ENCODE measurements at places on chromosomes 2 and 18.
A peak's percentile ranks its signal among the peaks of the same experiment; 100 is the strongest.

GRCh38 chr18:72444798-72445155 is 99.4 kb downstream of the CBLN2 start:
- no peak for DNase-seq

DNA sequence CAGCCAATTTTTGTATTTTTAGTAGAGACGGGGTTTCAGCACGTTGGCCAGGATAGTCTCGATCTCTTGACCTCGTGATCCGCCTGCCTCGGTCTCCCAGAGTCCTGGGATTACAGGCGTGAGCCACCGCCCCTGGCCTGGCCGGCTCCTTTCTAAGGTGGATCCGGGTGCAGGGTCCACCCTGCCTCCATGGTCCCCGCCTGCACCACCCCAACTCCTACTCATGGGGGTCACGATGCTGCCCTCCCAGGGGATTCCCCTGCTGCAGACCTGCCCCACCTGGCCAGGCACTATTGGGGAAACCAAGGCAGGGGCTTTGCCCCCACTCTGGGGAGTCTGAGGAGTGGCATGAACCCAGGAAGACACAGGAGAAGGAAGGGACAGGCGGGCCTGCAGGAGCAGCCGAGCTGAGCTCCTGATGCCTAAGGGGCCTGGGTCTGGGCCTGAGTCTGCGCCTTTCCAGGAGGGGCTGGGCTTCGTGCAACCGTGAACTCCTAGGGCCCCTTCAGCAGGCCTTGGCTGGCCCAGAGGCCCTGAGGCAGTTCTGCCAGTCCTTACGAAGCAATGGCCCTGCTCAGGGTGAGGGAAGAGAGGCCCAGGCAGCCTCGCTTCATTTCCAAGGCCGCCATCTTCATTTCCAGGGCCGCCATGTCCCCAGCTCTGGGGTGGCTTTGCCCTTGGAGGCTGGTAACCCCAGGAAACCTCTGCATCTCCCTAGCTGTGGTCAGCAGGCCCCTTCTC is 67.2 kb upstream of the SMAD7 start:
- DNase-seq, result peak; percentile 45

- no peak for DNase-seq
Measured at GRCh38 chr2:37230581-37230980, 815 bp downstream of the CEBPZ start.

DNA sequence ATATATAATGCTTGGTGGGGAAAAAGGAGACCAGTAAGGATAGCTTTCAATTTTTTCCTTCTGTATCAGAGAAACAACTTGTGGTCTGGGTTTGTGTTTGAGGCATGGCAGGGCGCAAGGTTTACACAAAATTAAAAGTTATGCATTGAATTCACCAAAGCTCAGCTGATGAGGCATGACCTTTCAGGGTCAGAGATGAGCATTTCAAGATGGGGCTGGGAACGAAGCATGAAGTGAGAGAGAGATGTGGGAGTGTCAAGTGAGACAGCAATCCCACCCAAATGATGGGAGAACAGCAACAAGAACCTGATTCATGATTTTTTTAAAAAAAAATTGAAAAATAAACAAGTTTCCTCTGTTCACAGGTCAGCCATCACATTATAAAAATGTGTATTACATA is 4.9 kb downstream of the GPR55 start:
- no peak for DNase-seq

- no peak for DNase-seq
Measured at GRCh38 chr2:156023229-156023869, 309.2 kb downstream of the NR4A2 start.

DNA sequence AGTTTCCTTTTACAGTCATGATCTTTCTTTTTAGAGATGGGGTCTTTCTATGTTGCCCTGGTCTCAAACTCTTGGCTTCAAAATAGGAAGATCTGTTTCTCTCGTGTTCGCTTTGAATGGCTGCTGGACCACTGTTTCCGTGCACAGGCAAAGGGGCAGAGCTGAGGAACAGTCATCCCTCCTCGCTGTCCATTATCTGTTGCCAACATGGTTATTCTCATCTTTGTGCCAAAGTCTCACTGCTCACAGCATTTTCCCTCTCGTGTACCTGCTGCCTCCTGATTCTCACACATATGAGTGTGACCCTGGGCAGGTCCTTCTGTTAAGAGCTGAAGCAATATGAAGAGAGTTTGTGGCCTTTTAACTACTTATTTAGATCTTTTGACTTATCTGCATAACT is 28.0 kb upstream of the CCNYL1 start:
- DNase-seq, result no peak

DNA sequence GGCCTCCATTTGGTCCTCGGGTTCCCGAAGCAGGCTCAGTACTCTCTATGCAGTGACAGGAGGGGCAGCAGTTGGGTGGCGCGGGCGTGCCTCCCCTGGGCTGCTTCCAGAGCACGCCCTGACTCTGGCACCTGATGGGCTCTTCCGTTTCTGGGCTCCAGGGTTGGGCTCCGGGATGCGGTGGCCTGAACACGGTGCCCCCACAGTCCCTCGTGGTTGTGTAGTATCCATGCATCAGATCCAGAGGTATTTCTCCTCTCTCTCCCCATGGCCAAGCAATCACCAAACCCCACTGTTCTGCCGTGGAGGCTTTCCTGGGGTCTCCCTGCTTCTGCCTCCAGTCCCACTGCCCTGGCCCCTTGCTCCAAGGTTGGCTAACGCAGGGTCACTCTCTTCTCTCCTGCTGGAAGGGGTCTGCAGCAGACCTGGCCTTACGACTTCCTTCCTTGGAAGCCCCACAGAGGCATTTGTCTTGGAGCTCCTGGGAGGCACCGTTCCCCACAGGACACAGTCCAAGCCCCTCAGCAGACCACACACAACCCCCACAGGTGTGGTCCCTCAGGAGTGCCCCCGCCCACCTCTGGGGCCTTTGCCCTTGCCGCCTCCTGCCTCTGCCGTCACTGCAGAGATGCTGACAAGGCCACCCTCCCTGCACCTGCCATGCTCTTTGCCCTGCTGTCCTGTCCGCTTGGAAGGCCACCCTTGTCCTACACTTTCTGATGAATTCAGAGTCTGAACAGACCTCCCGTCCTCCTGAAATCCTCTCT is 136.6 kb upstream of the ASB18 start:
- no peak for DNase-seq

DNA sequence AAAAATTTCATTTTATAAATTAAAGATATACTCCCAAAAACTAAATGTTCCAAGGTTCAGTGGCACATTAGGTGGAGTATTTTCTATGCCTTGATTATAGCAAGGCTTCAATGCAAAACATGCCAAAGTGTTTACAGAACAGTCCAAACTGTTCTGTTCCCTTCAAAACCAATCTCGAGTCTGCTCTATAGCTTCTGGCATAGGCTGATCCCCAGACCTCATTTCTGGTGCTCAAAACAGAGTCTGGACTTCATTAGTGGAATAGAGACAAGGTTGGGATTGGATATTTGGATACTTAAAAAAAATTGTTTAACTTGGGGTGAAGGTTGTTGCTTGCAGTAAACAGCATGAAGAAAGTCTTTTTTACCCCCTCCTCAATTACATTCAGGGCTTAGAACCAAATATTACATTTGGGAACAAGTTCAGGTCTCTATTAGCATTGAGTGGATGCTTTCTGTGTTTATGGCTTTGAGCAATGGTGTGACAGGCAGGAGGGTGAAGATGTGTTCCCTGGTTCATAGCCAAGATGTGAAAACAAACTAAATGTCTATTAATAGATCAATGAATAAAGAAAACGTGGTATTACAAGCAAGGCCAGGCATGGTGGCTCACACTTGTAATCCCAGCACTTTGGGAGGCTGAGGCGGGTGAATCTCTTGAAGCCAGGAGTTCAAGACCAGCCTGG is 208.1 kb upstream of the RND3 start:
- DNase-seq, result no peak

DNA sequence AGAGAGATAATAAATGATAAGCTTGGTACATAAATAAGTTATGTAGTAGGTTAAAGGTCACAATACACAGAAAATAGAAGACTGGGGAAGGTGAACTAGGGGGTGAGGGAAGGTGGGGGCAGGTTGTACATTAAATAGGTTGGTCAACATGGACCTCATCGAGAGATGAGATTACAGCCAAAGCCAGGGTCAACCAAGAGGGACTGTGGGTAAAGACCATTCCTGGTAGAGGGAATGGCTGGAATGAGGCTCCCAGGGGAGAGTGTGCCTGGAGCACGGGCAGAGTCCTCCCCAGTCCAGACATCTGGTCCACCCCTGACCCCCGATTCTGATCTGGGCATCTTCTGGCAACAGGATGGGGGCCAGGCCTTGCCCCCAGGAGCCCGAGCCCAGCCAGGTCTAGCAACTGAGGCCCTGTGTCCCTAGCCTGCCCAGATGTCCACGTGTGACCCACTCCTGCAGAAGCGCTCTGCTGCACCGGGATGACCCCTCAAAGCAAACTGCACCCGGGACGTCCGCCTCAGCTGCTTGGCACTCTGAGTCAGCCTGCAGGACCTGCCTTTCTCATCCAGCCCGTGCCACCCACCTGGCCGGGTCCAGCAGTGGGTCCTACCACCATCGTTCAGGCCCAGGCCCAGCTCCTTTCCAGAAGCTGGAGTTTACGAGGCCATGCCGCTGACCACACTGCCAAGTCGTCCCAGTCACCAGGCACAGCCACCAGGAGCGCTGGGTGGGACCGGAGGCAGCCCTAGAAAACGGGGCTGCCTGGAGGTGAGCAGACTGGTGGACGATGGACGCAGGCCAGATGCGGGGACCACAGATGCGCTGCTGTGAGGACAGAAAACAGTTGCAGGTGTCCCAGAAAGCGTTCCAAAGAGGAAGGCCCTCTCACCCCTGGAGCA is 56.2 kb upstream of the ID2 start:
- peak; percentile 49 for DNase-seq

GRCh38 chr2:216519154-216519762 is 20.6 kb downstream of the RPL37A start:
- DNase-seq, result peak; percentile 78

DNA sequence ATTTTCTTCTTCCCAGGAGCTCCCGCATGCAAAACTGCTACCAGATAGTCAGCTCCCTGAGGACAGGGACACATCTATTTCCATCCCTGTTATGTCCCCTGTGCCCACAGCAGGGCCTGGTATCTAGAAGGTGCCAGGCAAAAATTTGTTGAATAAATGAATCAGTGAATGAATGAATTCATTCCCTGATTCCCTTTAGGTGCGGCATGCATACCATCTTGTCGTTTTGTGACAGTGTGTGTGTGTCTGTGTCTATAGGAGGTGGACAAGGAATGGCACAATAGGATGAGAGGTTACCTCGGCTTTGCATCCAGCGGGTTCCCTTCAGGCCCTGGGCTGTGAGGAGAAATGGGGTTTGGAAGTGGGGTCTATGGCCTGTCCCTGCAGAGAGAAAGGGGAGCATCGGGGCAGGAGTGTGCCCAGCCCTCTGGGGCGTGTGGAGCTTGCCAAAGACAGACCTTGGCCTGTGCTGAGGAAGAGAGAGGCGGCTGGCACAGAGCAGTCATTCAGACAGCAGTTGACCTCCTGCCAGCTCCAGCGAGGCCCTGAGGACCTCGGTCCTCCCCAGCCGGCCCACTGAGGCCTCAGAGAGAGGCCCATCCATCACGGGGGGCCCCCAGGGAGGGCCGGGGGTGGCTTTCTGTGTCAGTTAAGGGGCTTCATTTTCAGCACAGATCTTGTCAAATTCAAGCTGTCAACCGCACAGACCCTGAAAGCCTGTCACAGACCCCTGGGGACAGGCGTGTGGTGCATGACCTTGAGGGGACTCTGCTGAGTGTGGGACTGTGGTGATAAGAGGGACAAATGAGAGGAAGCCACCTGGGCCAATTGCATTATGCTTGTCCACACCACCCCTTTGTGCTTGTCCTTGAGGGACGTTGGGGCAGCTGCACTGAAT is 125.9 kb upstream of the CXCR4 start:
- no peak for DNase-seq

DNA sequence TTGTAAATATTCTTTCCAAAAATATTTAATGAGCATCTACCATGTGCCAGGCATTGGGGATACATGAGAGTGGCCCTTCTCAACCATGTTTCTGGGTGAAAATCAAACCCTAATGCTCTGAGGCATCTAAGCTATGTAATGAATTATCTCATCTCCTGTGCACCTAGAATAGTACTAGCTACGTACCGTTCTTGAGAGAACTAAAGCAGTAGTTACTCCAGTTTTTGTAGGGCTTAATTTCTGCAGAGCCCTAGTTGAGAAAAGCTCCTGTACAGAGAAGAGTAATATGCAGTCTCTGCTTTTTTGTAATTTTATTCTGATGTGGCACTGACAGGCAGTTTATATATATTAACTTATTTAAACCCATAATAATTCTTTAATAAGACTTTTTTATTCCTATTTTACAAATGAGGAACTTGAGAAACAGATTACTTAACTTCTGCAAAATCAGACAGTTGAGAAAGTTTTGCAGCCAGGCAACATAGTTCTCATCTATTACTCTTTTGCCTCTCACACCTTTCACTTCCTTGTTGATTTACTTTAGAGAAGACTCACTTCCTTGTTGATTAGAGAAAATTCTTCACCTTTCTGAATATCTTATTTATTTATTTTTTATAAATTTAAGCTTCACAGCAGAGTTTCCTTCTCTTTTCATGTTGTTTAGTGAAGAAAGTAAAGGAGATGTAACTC is 3.1 kb downstream of the SPOPL start:
- no peak for DNase-seq

GRCh38 chr2:82641598-82642180 is 1817.4 kb downstream of the SUCLG1 start:
- no peak for DNase-seq

DNA sequence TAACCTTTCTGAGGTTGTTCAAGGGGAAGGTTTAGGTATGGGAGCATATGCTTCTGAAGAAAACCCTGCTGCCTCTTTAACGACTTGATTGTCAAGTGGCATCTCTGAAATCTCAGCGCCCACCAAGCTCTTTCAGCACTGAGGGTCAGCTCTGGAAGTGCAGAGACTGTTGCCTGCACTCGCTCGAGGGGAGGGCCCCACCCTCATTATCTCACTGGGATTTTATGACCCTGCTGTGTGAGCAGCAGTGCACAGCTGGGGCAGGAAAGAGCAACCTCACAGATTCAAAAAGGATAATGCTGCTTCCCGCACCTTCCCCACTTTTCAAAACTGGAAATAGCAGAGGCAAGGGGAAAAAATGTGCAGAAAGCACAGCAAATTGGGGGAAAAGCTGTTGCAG is 56.9 kb upstream of the SPRED2 start:
- no peak for DNase-seq

DNA sequence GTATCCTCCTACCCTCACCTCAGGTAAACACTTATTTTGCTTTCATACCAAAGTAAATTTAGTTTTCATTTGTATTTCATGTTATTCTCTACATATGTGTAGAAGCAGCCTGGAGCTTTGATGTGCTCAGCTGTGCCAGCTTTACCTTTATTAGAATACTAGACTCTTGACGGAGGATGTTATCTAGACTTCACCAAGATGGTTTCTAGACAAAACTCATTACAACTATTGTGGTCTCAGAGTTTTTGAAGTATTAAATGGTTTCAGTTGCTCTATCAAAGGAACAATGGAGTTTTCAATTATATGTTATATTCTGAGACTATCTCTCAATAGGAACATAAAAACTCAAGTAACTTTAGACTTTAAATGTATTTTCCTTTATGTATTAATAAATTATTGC is 5.0 kb upstream of the IL18RAP start:
- DNase-seq, result no peak

DNA sequence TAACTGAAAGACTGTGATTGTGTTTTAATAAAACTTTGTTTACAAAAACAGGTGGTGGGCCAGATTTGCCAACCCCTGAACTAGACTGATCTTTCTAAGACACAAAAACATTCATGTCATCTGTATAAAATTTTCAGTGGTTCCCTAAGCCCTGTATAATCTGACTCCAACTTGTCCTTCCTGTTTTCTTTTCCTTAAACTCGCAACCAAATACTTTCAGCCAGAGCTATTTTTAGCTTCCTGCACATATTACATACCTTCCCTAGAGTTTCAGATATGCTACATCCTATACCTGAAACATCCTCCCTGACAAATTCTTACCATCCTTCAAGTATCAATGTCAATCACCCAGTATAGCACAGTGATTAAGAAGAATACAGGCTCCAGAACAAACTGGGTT is 4.8 kb downstream of the GCFC2 start:
- DNase-seq, result no peak

Measured in sciatic nerve (tissue), 2 donors.